ENCODE measurements at places on chromosomes 16 and 17.

DNA sequence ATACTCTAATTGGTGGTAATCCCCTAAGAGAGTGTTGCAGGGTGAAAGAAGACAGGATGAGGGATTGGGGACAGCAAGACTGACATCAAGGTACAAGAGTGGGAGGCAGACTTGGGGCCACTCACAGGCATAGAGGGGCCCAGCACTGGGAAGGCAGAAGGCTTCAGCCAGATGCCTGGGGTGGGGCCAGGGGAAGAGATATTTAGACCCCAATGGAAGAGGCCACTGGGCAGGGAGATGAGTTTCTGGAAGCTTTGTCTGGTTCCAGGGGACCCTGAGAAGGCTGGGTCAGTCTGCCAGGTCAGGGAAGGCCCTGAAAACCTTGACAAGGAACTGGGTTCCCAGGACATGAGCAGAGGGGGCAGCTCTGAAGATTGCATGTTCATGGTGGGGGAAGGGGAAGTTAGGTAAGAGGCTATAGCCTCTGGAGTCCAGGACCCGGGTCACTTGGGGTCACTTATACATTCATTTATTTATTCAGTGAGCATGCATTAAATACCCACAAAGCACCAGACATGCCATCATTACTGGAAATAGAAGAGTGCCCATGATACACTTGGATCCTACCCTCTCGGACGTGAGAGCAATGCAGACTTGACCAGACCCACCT lies 92.9 kb downstream of the TMEM132E start:
- no peak for DNase-seq

- DNase-seq, result no peak
These were observed 9.6 kb downstream of the ZNF750 start for GRCh38 chr17:82830249-82830661.

DNA sequence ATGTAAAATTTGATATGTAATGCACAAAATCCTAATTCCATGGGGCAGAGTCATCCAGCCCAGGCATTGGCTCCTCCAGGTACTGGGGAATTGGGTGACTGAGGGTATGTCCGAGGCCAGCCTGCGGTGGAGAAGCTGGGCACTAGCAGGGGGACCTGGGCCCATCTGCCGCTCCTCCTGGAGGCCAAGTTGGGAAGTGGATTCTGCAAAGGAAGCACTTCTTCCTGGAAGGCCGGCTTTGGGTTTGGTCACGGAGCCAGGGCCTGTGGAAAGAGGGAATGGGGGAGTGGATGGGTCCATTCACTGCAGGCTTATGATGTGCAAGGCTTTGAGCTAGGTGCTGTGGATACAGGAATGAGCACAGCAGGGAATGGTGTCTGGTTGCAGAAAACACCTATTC lies 85.8 kb downstream of the GNAO1 start:
- DNase-seq, result no peak

DNA sequence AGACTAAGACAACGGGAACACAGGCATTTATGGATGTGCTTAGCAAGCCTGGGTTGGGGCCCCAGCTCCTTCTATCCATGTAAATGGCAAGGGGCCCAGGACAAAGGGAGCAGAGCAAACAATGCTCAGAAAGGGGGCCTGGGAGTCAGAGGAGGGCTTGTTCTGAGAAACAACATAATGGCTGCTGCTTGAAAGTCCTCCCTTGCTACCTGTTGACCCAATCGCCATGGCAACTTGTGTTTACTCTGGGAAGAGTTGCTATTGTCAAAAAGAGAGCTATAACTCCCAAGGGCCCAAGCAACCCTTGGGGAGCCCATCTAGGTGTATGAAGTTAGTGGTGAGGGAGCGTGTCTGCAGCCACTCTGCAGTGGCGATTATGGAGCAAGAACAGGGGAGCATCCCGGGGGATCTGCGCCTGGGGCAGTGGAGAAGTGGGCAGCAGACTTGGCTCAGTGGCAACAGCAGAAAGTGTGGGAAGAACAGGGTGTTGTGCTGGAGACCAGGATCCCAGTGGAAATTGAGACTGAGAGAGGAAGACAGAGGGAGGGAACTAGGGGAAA lies 118.7 kb upstream of the NLRP1 start:
- no peak for DNase-seq

GRCh38 chr16:88387941-88388627 lies 5.3 kb downstream of the ZNF469 start:
- DNase-seq, result no peak

DNA sequence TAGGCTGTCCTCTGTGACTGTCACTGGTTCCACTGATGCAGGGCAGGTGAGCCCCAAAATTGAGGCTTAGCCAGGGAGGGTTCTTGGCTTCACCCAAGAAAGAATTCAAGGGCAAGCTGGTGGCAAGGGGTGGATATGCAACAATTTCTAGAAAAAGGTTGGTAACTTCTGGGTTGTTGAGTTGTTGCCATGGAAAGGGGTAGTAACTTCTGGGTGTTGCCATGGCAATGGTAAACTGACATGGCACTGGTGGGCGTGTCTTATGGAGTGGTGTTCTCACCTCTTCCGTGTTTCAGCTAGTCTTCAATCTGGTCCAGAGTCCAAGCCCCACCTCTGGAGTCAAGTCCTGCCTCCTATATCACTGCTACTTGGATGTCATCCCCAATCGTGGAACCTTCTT lies 9.5 kb upstream of the GUCY2D start:
- no peak for DNase-seq

GRCh38 chr16:8725513-8726178 lies 51.2 kb downstream of the ABAT start:
- DNase-seq, result no peak

Data from activated T-helper 9 cell treated with anti-CD3 and anti-CD28 coated beads, Interleukin-2, amount 50 U/mL, for 16 hours (primary cell).